ENCODE measurements at places on chromosomes 2 and 18.

- no peak for DNase-seq
These were observed 21.9 kb downstream of the MC2R start for GRCh38 chr18:13893418-13893760.

GRCh38 chr18:60981682-60982328 is 351.4 kb upstream of the CDH20 start:
- no peak for DNase-seq

DNA sequence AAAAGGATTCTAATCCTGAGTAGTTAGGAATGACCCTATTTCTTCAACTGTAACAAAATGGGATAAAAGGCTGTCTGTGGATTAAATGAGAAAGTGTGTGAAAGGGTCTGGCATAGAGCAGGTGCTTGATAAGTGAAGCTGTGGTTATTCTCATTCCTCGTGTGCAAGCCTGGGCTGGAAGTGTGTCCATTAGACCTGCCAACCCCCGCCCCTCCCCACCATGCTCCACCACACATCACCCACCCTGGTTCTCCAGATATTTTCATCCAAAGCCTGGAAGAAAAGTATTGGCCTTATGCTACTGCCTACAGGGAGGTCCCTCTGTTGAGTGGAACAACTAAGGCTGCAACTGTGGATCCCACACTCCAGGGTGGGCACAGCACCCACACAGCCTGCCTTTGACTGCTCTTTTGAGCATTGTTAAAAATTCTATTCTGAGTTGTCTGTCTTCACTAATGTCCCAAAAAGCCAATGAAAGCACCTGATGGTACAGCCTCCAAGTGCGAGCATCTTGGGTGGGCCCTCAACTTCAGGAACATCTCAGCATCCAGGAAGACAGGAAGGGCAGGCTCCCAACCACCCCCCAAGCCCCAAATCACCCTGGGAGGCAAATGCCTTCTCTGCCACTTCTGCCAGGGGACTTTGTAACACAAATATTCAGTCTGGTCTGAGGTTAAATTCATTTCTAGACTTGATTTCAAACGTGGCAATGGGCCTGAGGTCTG is 102.8 kb upstream of the PPP1CB start:
- DNase-seq = no peak

- no peak for DNase-seq
These were observed 55.3 kb upstream of the SULT1C3 start for GRCh38 chr2:108184419-108184818.

DNA sequence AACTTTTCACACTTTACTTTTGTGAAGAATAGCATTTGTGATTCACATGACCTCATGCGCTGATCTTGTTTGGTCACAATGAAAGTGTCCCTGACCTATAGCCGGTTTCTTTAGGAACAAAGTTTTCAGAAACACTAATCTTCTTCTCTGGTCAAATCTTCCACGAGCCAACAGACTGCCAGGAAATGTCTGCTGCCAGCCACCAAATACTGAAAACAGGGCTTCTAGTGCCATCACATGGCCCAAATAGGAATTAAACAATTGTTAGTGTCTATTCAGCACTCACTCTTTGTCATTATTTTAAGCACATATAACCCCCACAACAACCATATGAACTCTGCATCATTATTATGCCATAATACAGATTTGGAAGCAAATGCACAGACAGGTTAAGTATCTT is 286.5 kb upstream of the SYT4 start:
- peak; percentile 32 for DNase-seq

DNA sequence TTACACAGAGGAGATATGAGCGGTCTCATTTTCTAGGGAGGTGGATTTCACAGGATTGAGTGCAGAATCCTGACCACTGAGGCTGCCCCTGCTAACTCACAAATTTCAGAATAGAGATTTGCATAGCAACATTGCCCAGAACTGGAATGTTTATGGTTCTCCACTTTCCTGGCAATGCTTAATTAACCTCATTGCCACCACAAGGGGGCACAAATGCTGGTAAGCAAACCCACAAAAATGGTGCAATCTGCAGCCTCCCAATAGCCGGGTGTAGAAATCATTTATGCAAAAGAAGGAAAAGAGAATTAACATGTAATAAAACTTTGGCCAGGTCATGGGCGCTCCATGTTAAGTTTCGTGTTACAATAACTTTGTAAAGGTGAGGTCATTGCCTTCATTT is 112.4 kb downstream of the CYRIA start:
- peak; percentile 47 for DNase-seq

GRCh38 chr18:62484941-62485340 is 37.9 kb upstream of the ZCCHC2 start:
- DNase-seq = no peak

DNA sequence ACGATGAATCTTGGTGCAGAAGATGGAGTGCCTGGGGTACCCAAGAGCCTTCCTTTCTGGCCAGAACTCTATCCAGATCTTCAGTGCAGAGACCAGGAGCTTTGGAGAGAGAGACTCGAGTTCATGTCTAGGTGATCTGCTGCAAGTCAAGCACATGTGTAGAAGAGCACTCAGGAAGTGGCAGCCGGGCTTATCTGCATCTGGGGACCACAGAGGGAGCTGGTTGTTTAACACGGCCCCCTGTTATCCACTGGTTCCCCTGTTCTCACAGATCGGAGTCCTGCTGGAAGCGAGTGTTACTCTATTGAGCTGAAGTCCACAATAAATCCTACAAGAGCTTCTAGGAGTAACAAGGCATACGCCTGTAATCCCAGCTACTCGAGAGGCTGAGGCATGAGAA is 128.3 kb downstream of the ACOXL start:
- no peak for DNase-seq

DNA sequence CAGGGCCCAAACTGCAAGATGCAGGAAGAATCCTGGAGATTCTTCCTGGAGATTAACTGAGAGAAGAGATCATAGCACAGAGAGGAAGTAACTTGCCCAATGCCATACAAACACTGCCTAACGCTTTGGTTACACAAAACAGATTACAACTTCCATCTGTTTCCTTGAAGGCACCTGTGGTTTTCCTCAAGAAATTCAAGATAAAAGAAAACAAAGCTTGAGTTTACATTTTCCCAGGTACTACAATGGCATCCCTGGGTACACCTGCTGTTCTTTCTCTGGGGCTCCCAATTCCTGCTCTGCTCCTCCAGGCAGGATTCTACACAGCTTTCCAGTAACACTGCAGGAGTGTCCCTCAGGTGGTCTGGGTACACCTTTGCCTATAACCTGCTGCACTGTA is 781.9 kb upstream of the ID2 start:
- DNase-seq = peak; percentile 59
